ENCODE measurements at places on chromosomes 7 and 10. TPM values are rescaled to one million over a fixed set of nuclear protein-coding genes. Genes with fewer than 3 reads are reported as not detected.

The AFAP1L2 gene
- polyA plus RNA-seq: 42.2 TPM

GRCh38 chr10:71015674-71016073 is 127.3 kb upstream of the PCBD1 start:
- no peak for DNase-seq

The ZNF438 gene
- polyA plus RNA-seq: 8.9 TPM

DNA sequence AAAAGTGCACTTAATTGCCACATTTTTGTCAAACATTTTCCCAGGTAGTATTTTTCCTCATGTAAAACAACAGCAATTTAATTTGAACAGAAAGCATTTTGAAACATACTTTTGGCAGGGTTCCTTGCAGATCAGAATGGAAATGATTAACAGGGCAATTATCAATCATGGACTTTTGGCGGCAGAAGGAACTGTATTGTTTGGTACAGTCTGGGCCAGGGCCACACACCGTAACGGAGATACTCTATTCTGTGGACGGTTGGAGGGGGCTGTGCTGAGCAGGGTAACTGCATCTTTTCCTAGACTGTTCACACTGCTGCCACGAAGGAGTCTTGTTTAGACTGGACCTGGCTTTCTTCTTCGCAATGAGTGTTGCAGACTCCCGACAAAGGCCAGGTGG is 62.3 kb downstream of the EGFR start:
- no peak for DNase-seq

DNA sequence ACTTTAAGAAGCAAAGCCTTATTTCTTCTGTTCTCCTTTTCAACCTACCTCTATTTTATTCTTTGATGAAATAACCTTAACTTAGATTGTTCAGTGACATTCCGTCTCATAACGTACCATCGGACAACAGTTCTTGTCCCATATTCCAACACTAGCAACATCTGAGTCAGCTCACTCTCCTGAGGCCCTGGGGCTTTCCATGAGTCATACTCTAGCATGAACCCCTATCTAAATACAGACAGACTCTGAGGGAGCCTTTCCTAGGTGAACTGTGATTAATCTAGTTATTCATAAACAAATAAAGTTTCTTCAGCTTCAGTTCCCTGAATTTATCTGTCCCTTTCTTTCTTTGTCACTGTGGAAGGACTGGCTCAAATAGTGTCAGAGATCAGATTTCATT is 168.7 kb upstream of the LYZL1 start:
- no peak for DNase-seq

GRCh38 chr7:158684329-158684728 is 20.3 kb downstream of the NCAPG2 start:
- DNase-seq: no peak

Measured in right renal cortex interstitium (tissue), 3 donors.